ENCODE measurements at places on chromosomes 2 and 18.

DNA sequence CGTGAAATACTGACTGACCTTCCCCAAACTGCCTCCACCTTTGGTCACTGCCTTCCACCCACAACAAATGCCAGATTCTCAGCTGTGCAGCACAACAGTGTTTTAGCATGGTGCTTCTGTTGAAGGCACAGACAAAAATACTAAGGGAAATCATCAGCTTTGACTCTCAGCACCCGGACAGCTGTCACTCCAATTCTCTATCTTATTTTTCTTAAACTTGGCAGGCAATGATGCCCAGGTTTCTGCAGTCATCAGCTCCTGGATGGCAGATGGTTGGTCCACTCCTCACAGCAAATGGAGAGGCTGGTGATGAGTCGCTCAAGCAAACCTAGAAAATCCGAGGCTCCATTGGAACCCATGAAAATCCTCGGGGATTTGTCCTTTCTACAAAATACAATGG, 2.9 kb upstream of the FAM124B start:
- DNase-seq = no peak

DNA sequence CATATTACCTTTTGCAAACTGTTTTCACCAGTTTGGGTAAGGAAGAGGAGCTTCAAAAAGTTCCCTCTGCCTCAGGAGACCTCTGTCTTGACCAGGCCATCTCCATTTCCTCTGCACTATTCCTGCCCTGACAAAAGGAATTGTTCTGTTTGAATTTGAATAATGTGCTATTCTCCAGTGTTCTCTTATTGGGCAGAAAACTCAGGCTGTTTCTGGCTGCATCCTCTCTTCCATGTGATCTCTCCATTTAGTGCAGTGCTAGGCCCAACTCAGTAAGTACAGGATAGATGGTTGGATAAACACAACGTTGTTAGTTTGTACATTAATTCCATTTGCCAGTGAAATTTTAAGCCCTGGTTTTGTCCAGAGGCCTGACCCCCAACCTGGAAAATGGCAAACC, 102.2 kb upstream of the CELF4 start:
- DNase-seq = no peak

- DNase-seq = no peak
These were observed 105.5 kb downstream of the TFCP2L1 start for GRCh38 chr2:121179467-121179866.

DNA sequence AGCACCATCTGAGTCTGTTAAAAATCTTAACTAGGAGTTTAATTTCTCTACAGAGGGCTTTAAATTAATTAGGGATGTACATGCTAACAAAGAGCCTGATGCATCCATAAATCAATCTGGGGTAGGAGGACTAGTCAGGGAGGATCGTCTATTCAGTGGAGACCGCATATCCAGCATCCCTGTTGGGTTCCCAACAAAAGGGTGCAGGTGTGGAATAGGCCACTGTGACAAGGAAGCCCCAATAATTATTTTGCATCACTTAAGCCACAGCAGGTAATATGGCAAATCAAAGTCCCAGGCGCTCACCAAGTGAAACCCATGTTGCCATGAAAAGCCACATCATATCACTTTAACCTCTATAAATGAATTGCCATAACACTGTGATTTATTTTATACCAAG, 392.3 kb downstream of the NCKAP5 start:
- no peak for DNase-seq

- DNase-seq = no peak
These were observed 309.3 kb downstream of the ZNF521 start for GRCh38 chr18:25042641-25043051.

- no peak for DNase-seq
These were observed 65.3 kb upstream of the FOXI3 start for GRCh38 chr2:88517759-88518201.

GRCh38 chr2:224724331-224724730, 8.2 kb upstream of the CCDC195 start:
- DNase-seq = no peak

- no peak for DNase-seq
These were observed 140.8 kb upstream of the ZEB2 start for GRCh38 chr2:144660518-144661316.

DNA sequence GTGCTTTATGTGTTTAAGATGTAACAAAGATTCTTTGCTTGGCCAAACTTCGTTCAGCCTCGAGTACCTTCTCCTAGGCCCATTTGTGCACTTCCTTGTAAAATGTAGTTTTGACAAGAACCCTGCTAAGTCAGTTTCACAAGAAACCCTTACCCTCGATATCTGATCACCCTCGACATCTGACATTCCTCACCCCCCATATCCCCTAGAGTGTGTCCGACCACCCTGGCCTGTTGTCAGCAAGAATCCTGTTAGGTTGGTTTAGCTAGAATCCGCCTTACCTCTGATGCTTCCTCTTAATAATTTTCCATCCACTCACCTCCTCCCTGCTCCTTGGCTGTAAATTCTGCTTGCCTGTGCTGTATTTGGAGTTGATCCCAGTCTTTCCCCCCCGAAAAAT, 85.3 kb downstream of the UXS1 start:
- no peak for DNase-seq

- DNase-seq = peak; percentile 52
These were observed 23.6 kb upstream of the RBM44 start for GRCh38 chr2:237774811-237775553.

DNA sequence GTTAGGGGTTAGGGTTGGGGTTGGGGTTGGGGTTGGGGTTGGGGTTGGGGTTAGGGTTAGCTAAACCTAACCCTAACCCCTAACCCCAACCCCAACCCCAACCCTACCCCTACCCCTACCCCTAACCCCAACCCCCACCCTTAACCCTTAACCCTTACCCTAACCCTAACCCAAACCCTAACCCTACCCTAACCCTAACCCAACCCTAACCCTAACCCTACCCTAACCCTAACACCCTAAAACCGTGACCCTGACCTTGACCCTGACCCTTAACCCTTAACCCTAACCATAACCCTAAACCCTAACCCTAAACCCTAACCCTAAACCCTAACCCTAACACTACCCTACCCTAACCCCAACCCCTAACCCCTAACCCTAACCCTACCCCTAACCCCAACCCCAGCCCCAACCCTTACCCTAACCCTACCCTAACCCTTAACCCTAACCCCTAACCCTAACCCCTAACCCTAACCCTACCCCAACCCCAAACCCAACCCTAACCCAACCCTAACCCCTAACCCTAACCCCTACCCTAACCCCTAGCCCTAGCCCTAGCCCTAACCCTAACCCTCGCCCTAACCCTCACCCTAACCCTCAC, 24.1 kb upstream of the RABL2A start:
- DNase-seq = no peak

- DNase-seq = no peak
These were observed 44.1 kb downstream of the ATOH8 start for GRCh38 chr2:85797921-85798320.

- DNase-seq = no peak
These were observed 168.9 kb upstream of the RMP24 start for GRCh38 chr18:35803551-35803950.

DNA sequence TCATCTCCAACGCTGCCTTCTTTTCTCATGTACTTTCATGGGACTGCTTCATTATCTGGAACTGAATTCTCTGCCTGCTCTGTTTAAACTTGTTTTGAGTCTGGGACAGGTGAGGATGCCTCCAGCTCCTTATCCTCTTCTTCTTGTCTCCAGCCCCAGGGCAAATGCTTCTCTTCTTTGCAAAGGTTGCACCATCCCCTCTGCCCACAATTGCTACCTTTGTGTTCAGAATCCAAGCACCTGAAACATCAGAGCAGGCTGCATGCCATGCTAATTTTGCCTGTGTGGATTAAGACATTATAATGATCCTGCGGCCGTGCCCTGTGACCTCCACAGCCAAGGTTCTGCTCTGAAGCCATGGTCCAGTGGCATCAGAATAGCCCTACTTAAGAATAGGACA, 309.5 kb downstream of the EPHA4 start:
- no peak for DNase-seq

DNA sequence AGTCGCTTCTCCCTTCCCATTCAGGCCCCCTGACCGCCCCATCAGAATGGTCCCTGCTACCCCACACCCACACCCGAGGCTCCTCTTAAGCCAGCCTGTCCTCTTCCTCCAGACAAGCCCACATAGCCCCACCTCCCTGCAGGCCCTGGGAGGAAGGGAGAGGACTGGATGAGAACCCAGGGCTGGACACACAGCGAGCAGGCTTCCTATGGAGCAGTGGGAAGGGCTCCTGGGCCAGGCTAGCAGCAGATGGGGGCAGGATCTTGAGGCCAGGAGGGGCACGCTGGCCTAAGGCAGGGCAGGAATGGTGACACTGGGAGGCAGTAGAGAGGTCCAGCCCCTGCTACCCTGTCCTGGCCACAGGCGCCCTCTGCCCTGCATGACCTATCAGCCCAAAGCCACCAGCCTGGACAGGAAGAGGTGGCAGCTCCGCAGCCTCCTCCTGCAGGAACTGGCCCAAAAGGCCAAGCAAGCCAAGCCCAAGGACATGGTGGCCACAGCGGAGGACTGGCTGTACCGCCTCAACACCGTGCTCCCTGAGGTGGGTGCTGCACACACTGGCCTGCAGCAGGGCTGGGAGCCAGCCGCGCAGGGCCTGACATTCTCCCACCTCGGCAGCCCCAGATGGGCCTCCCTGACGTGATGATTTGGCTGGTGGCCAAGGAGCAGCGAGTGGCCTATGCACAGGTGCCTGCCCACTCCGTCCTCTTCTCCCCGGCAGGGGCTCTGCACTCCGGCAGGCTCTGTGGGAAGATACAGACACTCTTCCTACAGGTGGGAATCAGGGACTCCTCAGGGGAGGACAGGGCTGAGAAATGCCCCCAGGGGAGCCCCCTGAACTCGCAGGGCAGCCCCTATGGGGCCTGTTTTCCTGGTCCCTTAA, 43.3 kb downstream of the FER1L5 start:
- DNase-seq = no peak
